Activated T-helper 17 cell treated with anti-CD3 and anti-CD28 coated beads, Interleukin-2, amount 50 U/mL, for 72 hours (primary cell): ENCODE measurements at places on chromosomes 5 and 9. TPM values are rescaled to one million over a fixed set of nuclear protein-coding genes. Genes with fewer than 3 reads are reported as not detected.

- ATAC-seq, result no peak
These were observed 84.8 kb upstream of the PAM start for GRCh38 chr5:102670224-102670836.

DNA sequence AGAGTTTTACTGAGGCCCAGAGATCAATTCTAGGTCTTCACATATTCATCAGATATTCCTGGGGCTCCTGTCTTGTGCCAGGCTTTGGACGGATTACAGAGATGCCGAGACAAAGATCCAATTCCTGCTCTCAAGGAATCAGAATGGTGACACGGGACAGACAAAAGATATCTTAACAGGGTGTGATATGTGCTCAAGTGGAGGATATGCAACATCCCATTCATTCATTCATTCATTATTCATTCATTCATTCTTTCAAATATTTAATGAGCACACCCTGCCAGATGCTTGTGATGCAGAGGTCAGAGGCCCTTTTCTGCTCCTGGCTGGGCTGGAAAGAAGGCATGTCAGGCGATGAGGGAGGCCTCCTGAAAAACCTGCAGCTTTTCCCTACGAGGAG is 21.8 kb downstream of the LHX2 start:
- ATAC-seq, result no peak

GRCh38 chr9:121855476-121855875 is 204.0 kb downstream of the DAB2IP start:
- no peak for ATAC-seq

DNA sequence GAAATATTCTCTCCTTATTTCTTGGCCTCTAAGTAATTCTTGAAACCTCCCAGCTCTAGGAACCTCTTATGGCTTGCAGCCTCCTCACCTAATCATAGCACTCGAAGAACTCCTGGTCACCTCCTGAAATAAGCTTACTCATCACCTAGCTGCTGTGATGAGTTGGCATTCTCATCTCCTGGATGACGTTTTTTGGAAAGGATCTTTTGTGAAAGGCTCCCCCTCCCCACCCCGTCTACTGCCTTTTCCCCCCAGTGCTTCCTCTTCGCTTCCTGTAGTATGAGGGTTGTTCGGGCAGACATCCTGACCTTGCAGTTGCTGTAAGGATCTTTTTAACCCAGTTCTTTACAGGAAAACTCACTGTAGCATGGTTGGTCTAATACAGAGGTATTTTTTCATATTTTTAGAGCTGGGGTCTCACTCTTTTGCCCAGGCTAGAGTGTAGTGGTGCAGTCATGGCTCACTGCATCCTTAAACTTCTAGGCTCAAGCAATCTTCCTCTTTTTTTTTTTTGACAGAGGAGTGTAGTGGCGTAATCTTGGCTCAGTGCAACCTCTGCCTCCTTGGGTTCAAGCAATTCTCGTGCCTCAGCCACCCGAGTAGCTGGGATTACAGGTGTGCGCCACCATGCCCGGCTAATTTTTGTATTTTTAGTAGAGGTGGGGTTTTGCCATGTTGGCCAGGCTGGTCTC is 41.8 kb downstream of the ARHGAP26 start:
- no peak for ATAC-seq

DNA sequence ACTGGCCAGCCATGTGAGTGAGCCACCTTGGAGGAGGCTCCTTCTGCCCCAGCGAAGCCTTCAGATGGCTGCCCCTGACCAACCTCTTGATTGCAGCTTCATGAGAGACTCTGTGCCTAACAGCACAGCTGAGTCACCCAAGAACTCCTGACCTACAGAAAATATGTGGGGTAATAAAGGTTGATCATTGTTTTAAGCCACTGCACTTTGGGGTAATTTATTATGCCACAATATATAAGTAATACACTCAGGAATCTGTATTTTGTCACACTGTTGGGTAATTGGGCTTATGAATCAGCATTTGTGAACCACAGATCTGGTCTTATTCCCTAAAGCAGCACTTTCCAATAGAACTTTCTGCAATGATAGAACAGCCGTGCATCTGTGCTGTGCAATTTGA is 24.4 kb upstream of the VDAC1 start:
- no peak for ATAC-seq

- no peak for ATAC-seq
These were observed 194.4 kb downstream of the DEPDC1B start for GRCh38 chr5:60505373-60506171.

- ATAC-seq, result no peak
These were observed 651.4 kb downstream of the RAB3C start for GRCh38 chr5:59234236-59234635.

DNA sequence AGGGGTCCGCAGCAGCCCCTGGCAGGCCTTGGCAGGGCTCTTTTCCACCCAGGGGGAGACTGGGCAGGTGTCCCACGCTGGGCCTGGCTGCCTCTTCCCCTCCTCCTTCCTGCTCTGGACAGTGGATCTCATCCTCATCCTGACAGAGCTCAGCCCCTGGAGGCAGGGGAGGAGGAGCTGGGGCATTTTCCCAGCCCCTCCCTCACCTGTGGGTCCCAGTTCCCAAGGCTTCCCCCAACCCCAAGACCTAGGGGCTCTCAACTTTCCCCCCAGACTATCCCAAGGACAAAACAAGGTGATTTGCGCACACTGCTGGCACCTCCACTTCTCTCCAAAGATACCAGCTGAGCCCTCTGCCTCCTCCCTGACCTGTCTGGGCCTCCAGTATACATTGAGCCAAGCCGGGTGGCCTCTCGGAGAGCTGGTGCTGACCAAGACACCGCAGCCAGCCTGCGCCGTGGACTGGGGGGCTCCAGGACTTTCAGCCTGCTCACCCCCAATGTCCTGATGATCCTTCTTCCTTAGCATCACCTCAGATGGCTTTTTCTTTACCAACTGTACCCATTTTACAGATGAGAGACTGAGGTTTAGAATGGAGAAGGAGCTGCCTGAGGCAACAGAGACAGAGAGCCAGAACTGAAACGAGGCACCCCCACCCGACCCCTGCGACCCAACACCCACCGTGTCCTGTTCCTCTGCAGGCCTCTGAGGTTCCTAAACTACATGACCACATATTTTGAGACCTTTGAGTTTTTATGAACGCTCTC is 126.6 kb downstream of the BARX1 start:
- ATAC-seq, result no peak

- no peak for ATAC-seq
These were observed 82.0 kb upstream of the TTC23L start for GRCh38 chr5:34756781-34757624.

DNA sequence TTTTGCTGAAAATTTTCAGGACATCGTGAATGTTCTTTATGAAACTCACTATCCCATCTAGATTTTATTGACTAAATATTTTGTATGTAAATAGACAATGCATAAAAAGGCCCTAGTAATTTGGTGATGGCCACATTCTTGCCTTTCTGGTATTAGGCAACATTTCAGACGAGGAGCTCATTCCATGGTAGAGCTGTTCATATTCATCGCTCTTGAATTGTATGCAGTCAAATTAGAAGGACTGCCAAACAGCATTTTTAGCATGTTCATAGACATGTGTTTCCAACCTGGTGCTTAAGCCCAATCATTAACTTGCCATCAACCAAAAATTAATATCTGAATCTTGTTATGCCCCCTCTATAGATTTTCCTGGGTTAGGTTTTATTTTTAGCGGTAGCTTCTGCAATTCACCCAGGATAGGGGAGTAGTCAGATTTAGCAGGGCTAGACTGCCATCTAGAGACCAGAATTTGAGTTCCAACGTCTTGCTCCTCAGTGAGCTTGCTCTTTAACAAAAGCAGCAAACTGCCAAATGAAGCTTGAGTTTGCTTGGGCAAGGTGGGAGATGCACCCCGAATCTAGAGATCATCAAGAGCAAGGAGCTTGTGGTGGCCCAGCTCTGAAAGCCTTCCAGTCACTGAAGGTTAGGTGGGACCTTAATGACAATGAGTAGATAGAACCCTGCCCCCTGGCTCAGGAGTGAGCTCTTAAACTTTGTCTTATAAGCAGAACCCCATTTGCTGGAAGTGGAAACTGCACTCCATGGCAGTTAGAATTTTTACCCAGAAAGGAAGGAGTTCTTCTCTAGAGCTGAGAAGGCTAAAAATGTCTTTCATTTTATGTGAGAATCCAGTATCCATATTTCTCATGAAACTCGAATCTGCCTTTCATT is 456.2 kb downstream of the RASEF start:
- ATAC-seq, result no peak

GRCh38 chr9:69376651-69377050 is 51.6 kb downstream of the ENTREP1 start:
- no peak for ATAC-seq

- ATAC-seq, result no peak
These were observed 252.2 kb downstream of the PIK3R1 start for GRCh38 chr5:68467794-68468193.

DNA sequence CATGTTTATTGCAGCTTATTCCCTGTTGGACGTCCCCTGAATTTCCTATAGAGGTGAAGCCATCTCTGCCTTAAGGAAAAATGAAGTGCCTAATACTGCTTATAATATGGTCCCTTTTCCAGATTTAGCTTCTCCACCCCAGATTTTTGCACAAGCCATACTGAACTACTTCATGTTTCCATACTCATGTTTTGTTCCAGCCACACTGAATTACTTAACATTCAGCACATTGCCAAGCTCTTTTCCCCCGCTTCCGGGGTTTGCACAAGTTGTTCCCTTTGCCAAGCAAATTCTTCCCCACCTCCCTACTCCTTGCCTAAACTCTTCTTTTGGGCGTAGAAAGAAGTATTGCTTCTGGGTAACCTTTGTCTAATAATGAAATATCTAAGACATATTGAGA is 1.7 kb upstream of the CNTRL start:
- no peak for ATAC-seq

DNA sequence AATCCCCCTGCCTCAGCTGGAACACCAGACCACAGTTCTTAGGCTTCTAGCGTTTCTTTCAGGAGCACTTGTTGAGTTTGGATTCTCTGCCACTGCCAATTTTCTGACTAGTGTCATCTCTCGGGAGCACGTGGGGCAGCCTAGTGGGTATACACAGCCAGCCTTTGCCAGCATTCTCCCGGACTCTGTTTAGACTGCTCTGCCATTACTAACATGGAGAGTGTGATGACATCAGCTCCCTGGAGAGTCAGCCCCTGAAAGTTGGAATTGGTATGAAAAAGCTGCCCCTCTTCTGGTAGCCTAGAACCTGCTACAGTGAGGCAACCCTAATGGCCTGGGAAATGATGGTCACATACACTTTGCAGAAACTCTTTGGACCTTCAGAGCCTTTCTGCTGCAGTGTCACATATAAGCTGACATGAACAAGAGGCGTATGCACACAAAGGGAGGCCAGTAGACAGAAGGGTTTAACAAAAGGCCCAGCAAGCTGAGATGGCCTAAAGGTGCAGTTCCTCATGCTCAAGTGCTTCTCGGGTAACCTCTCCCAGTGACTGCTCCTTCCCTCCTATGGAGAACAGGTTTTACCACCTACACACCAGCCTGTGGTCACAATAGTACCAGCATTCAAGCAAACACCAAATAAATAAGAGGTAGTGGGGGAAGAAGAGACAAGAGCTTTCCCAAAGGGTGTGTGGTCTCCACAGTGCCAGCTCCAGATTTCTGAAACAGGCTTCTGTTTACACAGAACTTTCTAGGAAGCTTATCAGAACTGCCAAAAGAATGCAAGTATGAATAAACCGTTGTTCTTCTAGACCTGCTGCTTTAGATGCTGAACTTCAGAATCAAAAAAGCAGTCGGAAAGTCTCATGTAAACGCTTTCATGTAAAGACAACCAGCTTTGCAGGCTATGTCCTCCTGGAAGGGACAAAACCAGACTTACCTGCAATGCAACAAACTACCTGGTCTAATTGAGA is 16.5 kb downstream of the SPACA9 start:
- no peak for ATAC-seq

GRCh38 chr5:44774279-44774880 is 34.4 kb upstream of the MRPS30 start:
- no peak for ATAC-seq

DNA sequence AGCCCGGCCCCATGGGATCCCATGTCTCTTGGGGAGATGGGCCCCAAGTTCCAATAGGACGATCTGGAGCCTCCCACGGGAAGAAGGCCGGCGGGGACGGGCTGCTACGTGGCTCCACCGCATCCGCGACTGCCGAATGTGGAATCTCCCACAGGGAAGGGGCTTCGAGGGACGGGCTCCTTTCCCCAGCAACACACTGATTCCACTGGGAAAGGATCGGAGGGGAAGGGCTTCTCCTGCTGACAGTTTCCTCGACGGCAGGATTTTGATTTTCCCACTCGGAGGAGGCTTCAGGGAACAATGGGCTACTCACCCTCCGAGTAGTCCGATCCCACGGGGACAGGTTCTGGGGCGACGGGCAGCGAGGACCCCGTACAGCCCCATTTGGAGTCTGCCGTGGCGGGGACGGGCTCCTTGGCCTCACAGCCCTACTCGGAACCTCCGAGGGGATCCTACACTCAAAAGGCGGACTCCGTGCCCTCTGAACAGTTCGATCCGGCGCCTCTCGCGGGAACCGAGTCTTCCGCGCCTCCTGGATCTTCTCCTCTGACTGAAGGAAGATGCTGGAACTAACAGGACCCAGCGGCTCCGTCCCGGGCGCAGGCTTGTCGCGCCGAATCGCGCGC is 1.3 kb downstream of the PROB1 start:
- ATAC-seq, result no peak

The FBXO10 gene
- 3.6 TPM for total RNA-seq

The NTRK2 gene
- total RNA-seq, result 9.6 TPM

The KCNN2 gene
- total RNA-seq, result not detected

The UBE2QL1 gene
- not detected for total RNA-seq
